ENCODE measurements at places on chromosomes 13 and 19.

- DNase-seq: no peak
These were observed 42.7 kb downstream of the KDM4B start for GRCh38 chr19:5011476-5012238.

DNA sequence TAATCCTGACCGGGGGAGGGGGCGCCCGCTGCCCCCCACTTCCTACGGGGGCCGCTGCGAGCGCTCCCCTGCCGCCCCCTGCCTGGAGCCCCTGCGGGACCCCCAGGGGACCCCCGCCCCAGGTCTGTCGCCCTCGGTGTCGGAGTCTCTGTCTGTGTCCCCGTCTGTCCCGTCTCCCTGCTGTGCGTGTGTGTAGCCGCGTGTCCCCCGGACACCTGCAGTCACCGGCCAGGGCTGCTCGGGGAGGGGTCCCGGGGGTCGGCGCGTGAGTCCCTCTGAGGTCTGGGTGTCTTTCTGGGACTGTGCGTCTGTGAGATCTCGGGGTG, 7.7 kb upstream of the NFIC start:
- no peak for DNase-seq

- DNase-seq: no peak
These were observed 2.4 kb upstream of the FPR1 start for GRCh38 chr19:51754109-51754508.

GRCh38 chr19:46635920-46636761, at the start of gene GNG8:
GNG8 (minus strand) TSS chr19:46636202; CDS start chr19:46634682, 1,520 bp downstream.
- no peak for DNase-seq

DNA sequence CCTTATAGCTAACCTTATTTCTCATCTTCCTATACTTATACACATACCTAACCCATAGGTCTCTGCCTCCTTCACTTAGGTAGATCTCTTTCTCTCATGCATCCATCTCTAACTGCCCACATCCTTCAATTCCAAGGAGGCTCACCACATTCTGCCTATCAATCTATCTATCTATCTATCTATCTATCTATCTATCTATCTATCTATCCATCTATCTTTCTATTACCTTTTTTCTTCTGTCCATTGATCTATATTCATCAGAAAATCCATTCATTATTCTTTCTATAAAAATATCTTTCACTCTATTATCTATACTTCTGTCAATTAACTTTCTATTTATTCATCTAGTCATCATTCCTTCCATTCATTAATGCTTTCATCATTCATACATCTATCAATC, 11.1 kb upstream of the CYP2A7 start:
- DNase-seq: no peak

GRCh38 chr13:21297447-21297846, 121.0 kb downstream of the MRPL57 start:
- DNase-seq: no peak

- DNase-seq: no peak
These were observed at the start of gene KL for GRCh38 chr13:33016414-33017322. KL (plus strand) TSS chr13:33016423; CDS start chr13:33016441, 18 bp downstream.

GRCh38 chr13:96299235-96299634, 209.3 kb downstream of the HS6ST3 start:
- no peak for DNase-seq

DNA sequence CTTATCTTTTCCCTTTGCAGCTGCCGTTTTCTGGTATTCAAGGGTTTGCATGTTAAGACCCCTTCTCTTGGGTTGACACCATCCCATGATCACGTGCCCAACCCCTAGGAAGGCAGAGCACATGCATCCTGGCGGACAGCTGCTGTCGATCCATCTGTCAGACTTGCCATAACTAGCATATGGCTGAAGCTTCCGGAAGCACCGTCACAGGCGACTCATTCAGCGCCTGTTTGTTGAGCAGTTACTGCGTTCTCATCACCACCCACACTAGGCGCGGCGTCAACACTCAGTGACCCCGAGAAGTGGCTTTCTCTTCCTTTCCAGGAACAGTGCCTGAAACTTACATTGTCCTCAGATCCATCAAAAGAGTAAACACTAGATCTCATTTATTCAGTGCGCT, 93.6 kb downstream of the SOX1 start:
- DNase-seq: no peak

- peak; percentile 89 for DNase-seq
These were observed 3.7 kb upstream of the PDE4A start for GRCh38 chr19:10416380-10417257.

DNA sequence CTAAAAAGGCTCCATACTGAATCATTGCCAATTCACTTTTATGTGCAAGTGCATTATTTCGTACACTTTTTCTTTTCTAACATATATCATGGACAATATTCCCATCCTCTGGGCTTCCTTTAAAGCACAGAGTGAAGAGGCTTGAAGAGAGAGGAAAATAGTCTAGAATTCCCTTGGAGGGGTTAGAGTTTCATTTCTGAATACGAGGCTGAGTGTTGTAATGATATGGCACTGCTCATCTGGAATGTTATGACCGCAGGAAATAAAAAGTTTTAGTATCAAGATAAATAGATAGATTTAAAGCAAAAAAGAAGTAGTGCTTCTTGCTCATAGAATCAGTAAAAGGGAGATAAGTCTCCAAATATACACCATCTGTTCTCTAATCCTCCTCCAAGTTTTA, 412.3 kb upstream of the SLITRK1 start:
- DNase-seq: no peak

GRCh38 chr13:90302107-90302506, 1045.4 kb upstream of the MIR17HG start:
- no peak for DNase-seq

- DNase-seq: no peak
These were observed 1181.3 kb downstream of the SLITRK1 start for GRCh38 chr13:82701020-82701419.

GRCh38 chr13:112990783-112991182, 21.8 kb downstream of the MCF2L start:
- no peak for DNase-seq

- no peak for DNase-seq
These were observed 793.7 kb downstream of the SLITRK5 start for GRCh38 chr13:88464851-88465250.

- DNase-seq: no peak
These were observed 22.0 kb downstream of the ZNF235 start for GRCh38 chr19:44282846-44283245.

GRCh38 chr19:15170345-15170744, 30.4 kb downstream of the NOTCH3 start:
- no peak for DNase-seq

GRCh38 chr19:17331045-17331558, 3.6 kb downstream of the ANO8 start:
- no peak for DNase-seq

DNA sequence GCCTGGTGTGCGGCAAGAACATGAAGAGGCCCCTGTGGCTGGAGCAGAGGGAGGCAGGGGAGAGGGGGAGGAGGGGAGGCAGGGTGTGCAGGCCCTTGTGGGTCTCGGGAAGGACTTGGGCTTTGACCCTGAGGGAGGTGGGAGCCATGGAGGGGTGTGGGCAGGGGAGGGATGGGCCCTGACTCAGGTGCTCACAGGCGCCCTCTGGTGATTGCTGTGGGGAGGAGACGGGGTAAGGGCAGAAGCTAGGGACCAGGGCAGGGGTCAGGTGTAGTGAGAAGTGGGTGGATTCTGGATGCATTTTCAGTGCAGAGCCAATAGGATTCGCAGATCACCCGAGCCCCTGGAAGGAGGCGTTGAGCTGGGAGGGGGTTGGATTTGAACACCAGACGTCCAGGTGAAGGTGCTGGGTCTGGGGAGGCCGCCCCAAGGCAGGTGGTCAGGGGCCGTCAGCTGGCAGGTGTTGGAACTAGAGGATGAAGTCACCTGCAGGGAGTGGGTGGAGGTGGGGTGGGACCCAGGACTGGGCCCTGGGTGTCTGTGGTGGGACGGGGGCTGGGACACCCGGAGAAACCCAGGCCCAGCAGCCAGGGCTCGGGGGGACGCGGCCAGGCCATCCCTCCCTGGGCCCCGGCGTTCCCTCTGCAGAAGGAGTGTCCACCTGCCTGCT, 185.4 kb downstream of the KDM4B start:
- DNase-seq: no peak

DNA sequence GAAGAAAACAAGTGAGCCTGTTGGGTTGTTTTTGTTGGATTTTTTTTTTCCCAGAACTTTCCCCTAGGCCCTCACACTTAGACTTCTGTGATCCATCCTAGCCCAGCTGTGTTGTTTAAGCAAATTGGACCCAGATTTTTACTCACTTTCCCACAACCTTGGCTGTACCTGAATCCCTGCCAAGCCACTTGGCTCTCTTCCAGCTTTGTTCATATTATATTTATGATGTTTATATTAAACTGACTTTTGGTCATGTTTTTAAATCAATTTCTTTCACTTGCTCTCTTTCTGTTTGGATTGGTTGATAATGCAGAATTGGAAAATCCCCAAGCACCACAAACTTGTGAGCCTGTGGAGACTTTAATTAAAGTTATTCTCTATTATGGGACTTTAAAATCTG, 16.6 kb downstream of the OLFM4 start:
- no peak for DNase-seq

DNA sequence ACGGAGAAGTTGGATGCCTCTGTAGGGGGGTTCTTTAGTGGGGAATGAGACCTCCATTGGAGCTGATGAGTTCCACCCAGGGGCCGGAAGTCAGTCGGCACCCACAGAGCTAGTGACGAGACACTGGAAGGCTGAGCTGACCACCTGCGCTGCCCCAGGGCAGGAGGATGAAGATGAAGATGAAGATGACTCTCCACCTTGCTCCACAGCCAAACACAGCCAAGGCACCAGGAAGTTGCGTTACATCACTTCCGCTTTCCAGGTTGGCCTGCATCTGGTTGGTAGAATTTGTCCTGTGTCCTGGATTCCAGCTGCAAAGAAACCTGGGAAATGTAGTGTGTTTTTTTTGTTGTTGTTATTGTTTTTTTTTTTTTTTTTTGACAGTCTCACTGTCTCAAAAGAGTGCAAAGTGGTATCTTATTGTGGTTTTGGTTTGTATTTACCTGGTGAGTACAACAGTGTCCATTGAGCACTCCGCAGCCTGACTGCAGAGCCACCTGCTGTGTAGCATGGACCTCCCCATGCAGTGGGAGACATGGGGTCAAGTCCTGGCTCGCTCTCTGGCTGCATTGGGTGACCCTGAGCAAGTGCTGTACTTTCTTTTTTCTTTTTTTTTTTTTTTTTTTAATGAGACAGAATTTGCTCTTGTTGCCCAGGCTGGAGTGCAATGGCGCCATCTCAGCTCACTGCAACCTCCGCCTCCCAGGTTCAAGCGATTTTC, 1.9 kb downstream of the TBC1D17 start:
- peak; percentile 71 for DNase-seq

GRCh38 chr13:66795636-66796035, 434.5 kb downstream of the PCDH9 start:
- DNase-seq: no peak

DNA sequence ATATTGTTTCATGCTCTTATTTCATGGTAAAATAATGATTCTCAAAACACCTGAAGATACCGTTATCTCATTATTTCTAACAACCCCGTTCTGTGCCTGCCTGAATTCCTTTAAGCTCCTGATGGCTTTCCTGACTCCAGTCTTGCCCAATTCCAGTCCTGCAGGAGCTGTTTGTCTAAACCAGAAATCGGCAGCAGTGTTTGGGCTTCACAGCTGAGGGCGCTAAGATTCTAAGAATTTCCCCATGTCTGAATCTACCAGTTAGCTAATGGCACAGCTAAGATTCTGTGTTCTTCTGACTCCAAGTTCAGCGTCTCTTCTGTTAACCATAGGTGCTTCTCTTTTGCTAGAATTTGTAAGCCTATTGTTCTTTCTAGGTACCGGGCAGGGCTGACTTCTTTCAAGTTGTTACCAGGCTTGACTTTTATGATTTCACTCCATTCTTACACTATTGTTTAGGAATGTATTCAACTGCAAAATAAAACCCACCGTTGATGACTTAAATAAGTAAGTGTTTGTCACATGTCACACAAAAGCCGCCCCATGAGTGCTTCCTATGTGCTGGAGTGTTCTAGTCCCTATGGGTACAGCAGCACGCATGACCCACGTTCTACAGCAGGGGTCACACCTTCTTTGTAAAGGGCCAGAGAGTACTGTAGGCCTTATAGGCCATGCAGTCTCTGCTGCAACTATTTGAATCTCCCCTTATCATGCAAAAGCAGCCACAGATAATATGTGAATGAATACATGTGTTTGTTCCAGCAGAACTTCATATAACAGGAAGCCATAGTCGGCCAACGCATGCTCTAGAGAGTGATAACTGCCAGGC, 168.3 kb upstream of the RNF113B start:
- no peak for DNase-seq

DNA sequence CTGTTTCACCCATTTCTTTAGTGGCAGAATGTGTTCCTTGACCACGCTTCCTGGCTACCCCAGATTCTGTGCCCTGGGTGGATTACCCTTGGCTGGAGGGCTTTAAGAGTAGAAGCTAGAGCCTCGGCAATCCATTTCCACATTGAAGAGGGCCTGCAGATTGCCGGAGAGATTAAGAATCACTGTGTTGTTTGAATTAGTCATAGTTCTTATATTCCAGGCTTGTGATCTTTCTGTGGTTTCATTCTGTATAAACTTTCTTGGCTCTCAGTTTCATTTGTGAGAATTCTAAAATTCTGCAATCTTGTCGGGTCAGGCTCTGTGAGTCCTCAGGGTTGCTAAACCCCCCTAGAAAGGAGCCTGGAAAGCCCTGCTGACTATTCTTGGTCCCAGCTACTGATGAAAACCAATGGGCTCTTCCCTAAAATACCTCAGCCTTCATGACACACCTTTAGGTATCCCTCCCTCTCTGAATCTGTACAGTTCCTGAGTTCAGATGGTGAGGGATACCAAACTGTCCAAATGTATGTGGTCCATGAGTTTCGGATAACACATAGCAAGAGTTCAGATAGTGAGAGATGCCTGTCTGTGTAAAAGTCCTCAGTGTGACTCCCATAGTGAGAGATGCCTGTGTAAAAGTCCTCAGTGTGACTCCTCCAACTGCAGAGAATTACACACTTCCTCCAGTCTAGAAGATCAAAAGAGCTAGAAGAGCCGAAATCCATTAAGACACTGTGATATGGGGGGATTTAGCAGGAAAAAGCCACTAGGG, 4.3 kb downstream of the PHF11 start:
- no peak for DNase-seq

DNA sequence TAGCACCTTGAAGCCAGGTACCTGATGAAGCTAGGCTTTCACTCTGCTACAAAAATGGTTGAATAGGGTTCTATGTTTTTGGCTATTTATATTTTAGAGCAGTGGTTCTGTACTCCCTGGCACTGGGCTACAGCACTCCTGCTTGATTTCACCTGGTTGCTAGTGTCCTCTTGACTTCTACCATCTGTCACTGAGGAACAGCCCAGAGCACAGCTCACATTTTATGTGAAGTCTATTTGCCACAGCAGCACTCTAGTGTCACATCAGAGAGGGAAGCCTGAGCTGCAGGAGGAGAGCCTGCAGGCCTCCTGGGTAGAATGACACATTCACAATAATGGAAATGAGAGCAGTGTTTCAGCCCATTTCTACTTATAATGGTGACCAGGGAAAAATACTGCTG, 184.2 kb downstream of the ZNF486 start:
- DNase-seq: no peak

GRCh38 chr19:38033658-38034491, 126.9 kb downstream of the SIPA1L3 start:
- DNase-seq: no peak

DNA sequence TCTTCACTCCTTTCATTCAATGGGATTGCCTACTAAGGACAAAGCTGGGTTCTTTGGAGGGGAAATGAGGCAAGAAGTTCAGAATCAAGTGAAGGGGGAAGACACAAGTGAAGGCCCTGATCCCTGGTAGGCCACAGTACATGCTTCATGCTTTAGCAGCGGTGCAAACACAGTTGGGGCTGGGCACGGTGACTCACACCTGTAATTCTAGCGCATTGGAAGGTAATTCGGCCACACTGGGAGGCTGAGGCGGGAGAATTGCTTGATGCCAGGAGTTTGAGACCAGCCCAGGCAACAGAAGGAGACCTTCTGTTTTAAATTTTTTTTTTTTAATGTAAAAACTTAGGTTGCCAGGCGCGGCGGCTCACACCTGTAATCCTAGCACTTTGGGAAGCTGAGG, 23.4 kb upstream of the GATAD2A start:
- DNase-seq: no peak
